ENCODE measurements at places on chromosomes 12 and 14.

DNA sequence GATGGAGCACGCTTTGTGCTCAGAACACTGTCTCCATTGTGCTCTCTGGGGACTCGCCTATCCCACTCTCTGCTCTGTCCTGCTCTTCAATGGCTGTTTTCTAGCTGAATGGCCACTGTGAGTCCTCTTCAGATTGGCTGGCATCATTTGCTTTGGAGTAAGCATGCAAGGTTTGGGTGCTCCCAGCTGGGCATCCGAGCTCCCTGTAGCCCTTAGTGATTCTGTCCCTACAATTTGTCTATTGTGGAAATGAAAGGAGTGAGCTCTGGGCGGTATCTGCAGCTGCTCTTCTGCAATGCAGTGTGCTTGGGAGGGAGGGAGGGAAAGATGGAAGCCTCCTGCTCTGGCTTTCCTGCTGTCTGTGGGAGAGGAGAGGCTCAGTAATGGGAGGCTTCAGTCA is 84.8 kb downstream of the SMOC1 start:
- DNase-seq, result no peak

GRCh38 chr14:22095860-22096513 is 422.4 kb upstream of the OR4E1 start:
- no peak for DNase-seq

- DNase-seq, result no peak
Measured at GRCh38 chr14:55801121-55801520, 221.1 kb downstream of the KTN1 start.

DNA sequence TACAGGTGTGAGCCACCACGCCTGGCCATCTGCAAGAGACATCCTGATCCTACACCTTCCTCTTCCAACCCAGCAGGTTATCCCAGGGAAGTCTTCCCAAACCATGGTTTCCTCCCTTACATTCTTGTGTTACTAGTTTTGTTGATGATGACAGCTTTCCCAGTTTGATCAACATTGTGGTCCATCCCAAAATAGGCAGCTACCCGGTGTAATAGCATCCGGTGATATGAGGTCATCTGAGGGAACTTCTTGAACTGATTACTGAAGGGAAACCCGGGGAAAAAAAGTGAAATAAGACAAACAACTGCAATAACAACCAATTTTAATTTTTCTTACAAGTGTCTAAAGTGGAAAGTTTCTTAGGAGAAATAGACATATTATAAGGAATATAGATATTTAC is 45.3 kb upstream of the STAC3 start:
- no peak for DNase-seq

DNA sequence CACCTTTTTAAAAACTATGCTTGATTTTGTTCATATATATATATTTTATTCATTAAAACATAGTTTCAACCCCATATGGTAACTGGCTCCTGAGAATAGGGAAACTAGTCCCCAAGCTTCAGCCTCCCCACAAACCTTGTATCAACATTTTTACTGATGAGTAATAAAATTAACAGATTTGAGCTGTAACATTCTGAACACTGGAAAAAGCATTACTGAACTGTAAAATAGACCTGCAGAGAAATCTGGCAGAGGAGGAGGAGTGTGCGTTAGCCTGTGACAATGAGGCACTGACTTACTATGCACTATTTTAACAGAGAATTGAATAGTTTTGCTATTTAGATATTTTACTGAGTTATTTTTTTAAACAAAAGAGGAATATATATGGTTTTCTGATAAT is 43.1 kb downstream of the FRS2 start:
- DNase-seq, result no peak

DNA sequence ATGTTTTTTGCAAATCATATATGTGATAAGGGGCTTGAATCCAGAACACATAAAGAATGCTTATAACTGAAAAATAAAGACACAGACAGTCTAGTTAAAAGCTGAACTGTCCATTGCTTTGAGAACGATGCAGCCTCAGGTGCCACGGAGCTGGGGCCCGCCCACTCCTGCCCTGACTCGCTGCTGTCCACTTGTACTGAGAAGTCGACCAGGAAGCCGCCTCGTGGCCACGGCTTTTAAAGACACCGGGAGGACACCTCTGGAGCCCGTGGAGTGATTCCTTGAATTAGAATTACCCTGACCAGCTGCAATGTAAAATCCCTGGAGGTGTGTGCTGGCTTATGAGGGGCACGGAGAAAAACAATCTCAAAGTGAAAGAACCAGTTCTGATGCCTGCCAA is 23.9 kb upstream of the TEX22 start:
- no peak for DNase-seq

DNA sequence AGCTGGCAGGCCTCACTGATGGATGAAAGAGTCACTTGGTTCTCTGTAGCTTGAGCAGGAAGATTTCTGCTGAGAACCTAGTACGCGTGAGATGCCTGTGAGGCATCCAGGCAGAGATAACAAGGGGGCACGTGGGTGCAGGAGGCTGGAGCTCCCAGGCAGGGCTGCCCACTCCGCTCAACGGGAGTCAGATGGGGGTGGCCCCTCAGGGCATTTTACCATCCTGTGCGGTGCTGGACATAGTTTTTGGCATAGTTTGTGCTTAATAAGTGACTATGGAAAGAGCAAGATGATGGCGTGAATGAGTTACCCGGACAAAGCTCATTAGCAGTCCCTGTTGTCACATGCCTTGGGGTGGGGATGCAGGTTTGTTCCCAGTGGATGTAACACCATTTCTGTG is 182.8 kb downstream of the TSPAN9 start:
- no peak for DNase-seq

DNA sequence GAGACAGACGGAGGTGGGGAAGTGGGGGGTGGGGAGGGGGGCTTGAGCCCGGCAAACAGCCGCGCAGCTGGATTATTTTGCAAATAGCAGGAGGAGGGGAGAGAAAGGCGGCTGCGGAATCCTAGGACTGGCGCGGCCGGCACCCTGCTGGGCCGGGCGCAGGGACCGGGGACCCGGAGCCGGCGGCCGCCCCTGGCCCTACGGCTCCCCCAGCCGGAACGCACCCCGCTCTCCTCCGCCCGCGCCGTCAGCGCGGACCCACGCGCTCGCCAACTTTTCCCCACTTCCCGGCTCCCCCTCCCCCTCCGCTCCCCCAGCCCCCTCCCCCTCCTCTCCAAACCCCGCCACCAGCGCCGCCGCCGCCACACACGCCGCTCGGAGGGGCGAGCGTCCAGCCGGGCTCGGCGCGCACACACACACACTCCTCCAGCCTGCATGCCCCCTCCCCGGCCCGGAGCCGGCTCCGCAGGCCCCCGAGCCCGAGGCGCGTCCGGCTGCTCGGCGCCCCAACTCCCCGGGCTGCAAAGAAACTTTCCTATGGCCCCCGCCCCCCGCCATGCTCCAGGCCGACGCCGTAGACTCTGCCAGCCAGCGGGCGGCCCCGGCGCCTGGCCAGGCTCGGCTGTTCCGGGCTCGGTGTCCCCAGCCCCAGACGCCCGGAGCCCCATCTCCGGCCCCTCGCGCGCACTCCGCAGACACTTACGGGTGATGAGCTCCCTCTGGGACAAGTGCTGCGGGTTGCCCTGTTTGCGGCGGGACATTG is 1.4 kb downstream of the BCL11B start:
- DNase-seq, result no peak

DNA sequence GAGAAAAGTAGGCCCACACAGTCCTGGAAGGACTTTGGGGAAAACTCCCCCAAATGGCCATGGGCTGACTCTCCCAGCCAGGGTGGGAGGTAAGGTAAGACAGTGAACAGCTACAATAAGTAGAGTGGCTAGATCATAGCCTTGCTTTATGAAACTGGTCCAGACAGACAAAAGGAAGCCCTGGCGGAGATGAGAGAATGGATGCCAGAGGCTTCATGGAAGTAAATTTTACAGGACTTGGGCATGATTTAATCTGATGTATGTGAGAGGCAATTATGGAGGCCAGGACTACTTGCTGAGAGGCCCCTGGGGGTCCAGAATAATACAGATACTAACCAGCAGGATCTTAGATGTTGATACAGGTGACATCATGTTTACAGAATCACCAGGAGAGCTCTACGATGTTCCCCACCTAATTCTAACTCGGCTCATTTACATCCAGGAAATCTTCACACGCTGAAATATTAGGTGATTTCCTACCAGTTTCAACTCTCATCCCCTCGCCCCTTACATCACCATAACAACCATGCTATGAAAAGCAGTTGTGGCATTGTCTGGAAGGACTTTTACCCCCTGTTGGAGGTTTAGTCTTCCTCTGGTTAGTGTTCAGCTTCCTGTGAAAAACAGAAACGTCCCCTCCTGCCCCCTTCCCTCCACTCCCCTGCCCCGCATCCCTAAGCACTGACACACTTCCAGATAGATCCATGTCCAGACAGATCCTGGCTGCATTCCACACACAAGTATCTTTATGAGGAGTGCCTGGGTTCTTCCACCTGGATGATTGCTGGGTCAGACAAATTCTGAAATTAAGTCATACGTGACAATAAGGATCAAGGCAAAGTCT is 39.5 kb upstream of the NT5DC3 start:
- DNase-seq, result no peak

- no peak for DNase-seq
Measured at GRCh38 chr12:116450406-116450910, 108.7 kb upstream of the MAP1LC3B2 start.

- DNase-seq, result peak; percentile 72
Measured at GRCh38 chr12:6335451-6336078, 6.3 kb downstream of the TNFRSF1A start.

- DNase-seq, result no peak
Measured at GRCh38 chr14:65177551-65177950, 75.2 kb upstream of the MAX start.

- no peak for DNase-seq
Measured at GRCh38 chr12:45339035-45339434, 123.1 kb downstream of the ANO6 start.

GRCh38 chr14:89767861-89768268 is 186.7 kb downstream of the EFCAB11 start:
- peak; percentile 28 for DNase-seq

DNA sequence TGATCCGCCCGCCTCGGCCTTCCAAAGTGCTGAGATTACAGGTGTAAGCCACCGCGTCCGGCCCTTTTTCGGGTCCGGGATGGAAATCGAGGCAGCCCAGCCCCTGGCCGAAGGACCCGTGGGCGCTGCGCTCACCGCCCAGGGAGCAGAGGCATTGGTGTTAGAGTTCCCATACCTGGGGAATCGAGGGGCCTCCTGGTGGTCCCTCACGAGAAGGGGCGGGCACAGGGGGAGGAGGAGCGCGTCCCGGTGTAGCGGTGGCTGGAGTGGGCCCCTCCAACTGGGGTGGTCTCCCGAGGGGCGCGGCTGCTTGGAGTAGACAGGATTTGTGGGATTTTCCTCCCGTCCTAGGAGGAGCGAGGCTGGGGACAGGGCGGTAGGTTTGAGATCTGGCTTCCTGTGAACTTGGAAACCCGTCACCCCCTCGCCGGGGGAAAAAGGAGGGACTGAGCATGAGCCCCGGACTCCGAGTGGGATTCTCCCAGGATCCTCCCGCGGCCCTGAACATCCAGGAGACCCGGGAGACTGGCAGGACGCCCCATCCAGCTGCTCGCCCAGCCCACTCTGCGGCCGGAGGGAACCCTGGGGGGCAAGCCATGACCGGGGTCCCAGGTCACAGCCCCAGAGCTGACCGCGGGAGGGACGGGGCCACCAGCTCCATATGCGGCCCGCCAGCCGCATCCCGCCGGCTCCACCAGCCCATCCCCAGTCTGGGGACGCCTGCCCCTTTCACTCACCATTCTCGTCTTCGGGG is 70.9 kb downstream of the ASCL4 start:
- no peak for DNase-seq

DNA sequence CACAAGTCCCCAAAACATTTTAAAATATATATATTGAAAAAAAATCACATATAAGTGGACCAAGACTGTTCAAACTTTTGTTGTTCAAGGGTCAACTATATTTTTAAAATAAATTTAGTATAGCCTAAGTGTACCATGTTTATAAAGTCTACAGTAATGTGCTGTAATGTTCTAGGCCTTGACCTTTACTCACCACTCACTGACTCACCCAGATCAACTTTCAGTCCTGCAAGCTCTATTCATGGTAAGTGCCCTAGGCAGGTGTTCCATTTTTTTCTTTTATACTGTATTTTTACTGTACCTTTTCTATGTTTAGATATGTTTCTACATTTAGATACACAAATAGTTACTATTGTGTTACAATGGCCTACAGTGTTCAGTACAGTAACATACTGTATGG is 23.4 kb upstream of the TMTC1 start:
- DNase-seq, result no peak

GRCh38 chr12:59934486-59934885 is 338.7 kb downstream of the SLC16A7 start:
- no peak for DNase-seq

GRCh38 chr14:92560106-92560865 is 46.7 kb downstream of the RIN3 start:
- DNase-seq, result no peak

- DNase-seq, result no peak
Measured at GRCh38 chr12:57655541-57656240, 22.7 kb upstream of the B4GALNT1 start.

- DNase-seq, result no peak
Measured at GRCh38 chr12:41531147-41531829, 343.2 kb downstream of the PDZRN4 start.

DNA sequence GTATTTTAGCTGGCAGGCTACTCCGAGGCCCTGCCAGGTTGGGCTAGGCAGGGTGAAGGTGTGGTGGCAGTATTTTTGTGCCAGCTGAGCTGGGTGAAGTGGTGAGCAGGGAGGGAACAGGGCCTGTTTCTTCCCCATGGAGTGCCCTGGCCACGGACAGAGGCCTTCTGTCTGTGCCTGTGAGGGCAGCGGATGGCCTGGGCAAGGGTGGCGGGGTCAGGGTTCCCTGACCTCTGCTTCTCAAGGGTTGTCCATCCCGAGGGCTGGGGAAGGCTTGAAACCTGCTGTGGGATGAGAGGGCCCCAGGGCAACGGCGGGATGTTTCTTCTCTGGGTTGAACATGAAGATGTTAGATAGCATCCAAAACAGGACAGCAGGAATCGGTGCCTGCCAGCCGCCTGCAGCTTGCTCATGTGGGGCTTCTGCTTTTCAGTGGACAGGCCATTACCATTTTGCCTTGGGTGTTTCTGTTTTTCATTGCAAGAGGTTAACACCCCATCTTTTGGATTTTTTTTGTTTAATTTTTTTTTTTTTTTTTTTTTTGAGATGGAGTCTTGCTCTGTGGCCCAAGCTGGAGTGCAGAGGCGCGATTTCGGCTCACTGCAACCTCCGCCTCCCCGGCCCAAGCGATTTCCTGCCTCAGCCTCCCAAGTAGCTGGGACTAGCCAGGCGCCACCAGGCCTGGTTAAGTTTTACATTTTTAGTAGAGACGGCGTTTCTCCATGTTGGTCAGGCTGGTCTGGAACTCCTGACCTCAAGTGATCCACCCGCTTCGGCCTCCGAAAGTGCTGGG is 3.3 kb downstream of the MTA1 start:
- no peak for DNase-seq

GRCh38 chr14:93941293-93941910 is 14.3 kb downstream of the FAM181A start:
- no peak for DNase-seq

DNA sequence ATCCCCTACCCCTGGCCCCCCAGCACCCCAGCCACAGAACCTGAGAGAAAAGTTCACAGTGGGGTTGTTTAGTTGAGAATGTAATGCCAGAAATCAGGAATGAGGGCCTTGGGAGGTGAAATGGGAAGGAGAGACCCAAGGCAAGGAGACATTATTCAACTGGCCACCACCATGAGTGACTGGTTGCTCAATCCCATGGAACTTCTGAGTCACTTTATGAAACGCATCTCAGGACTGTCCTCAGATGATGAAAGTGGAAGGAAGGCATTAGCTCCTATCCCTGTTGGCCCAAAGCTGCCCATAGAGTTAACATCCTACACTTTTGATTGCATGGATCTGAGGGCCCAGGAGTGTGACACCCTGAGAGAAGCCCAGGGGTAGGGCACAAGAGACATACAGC is 25.4 kb upstream of the TCL1A start:
- no peak for DNase-seq
